Lung microvascular endothelial cell (primary cell): ENCODE measurements at places on chromosomes 2 and 18. TPM values are rescaled to one million over a fixed set of nuclear protein-coding genes. Genes with fewer than 3 reads are reported as not detected.

The TXNDC2 gene
- under 0.01 TPM in 1 of 2 replicates, not detected in the other for total RNA-seq

DNA sequence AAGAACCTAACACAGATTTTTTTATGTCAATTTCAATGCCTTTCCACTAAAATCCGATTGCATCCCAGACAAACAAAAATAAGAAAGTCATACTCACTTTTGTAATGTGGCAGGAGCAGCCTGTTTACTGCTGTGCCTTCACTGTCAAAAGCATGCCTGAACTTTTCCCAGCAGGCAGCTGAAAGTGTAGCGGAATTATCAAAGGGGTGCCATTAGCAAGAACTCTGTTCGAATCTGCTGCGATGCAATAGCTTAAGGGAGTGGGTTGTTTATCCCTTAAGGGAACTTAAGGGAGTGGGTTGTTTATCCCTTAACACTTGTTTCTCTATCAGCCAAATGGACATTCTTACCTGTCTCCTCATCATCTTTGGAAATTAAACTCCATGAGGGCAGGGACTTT, 243.5 kb downstream of the PAX3 start:
- DNase-seq = no peak

The RALBP1 gene
- 47.3 and 63.3 TPM in 2 replicates for total RNA-seq

DNA sequence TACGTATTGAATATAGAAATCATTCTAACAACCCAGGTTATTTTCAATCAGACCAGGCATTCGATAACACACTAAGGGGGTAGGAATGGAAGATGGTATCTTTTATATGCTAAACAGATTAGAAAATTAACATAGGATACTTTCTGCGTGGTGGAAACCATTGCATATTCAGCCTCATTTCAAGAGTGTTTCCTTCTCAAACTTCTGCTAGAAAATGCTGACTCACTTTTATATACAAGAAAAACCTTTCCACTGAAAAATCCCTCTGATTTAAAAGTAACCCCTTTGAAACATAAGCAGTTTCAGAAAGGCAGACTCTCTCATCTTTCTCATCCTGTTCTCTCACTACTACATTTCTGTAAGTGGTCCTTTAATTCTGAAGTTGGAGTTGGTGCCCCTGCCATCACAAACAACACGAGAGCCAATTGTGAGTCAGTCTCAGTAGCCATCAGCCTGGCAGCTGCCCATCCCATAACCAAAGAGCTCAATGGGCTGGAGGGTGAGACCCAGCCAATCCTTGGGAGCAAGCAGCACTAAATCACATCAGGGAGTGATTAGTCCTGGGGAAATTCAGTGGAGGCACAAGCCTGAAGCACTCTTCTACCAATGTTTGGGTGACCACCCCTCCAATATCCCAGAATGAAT, 343.1 kb downstream of the CELF4 start:
- no peak for DNase-seq

The CNOT9 gene
- 35.7 and 38.3 TPM in 2 replicates for total RNA-seq

- no peak for DNase-seq
These were observed 84.3 kb downstream of the MGAT5 start for GRCh38 chr2:134338208-134338607.

GRCh38 chr2:194015751-194016150, 1641.3 kb upstream of the SLC39A10 start:
- DNase-seq = no peak

GRCh38 chr2:227717687-227718567, at the start of gene SLC19A3:
SLC19A3 (minus strand) TSS chr2:227718028; CDS start chr2:227702318, 15,710 bp downstream.
- DNase-seq = peak; percentile 80

DNA sequence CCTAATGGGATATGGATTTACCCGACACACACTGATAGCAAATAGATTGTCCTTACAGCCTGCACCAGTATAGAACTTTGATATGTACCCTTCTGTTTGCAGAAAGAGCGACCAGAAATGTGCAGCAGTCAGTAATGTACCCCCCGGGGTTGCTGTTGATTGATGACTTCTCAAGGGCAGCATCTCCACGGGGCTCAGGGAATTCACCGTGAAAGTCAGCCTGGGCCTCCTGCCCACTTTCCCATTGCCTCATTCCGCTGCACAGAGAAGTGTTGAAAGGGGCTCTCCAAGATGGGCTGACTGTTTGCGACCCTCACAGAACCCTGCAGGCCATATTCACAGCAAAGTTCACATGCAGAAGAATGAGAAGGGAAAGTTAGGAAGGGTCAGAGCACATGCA, 241.3 kb downstream of the PRKCE start:
- DNase-seq = no peak

GRCh38 chr18:50850307-50851065, 28.4 kb upstream of the ME2 start:
- no peak for DNase-seq

DNA sequence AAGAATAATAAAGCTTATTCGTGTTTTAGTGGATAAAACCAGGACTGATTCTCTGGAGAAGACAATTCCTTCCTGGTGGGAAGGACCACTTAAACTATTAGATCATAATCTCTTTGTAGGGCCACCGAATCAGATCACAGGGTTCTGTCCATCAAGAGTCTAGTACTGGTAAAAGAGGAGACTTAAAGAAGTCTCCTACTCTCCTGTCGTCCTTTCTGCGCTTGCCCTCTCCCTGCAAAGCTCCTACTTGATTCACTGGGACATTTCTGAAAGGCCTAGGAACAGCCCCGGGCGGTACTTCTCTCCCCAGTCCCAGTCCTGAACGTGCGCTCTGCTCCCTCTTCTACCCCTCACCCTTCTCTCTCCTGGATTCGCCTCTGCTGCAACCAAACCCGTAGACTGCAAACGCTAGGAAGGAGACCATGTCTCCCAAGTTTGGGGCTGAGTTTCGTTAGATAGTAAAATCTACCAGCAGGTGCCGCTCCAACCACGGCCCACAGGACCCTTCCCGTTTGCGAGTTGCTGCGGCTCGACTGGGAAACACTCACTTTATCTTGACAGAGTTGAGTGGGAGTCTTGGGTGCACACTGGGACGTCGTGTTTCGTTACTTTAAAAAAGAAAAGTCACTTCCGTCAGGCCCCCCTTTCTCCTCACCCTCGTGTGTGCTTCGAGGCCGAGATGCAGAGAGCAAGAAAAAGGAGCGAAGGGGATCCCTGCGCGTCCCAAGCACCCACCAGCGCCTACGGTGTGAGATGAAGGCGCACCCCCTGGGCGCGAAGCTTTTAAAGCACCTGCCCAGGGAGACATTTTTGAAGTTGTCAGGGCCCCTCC, 923 bp downstream of the FIGLA start:
- DNase-seq = peak; percentile 81
